Activated naive CD4-positive, alpha-beta T cell treated with anti-CD3 and anti-CD28 coated beads for 36 hours (primary cell): ENCODE measurements at places on chromosomes 6 and 20. TPM values are rescaled to one million over a fixed set of nuclear protein-coding genes. Genes with fewer than 3 reads are reported as not detected.
A peak's percentile ranks its signal among the peaks of the same experiment; 100 is the strongest.

- no peaks in the 10 kb centered on the region for H3K27me3 ChIP-seq
- peak overlapping the region; percentile 65 for H3K27ac ChIP-seq
- DNase-seq: peak; percentile 55
- no peak overlapping the region for H3K4me3 ChIP-seq
Measured at GRCh38 chr6:11824986-11825385, 46.4 kb upstream of the ADTRP start.

GRCh38 chr6:93858213-93858612 is 438.9 kb upstream of the EPHA7 start:
- no peaks in the 10 kb centered on the region for H3K36me3 ChIP-seq
- H3K4me3 ChIP-seq: no peak overlapping the region
- no peak for DNase-seq

DNA sequence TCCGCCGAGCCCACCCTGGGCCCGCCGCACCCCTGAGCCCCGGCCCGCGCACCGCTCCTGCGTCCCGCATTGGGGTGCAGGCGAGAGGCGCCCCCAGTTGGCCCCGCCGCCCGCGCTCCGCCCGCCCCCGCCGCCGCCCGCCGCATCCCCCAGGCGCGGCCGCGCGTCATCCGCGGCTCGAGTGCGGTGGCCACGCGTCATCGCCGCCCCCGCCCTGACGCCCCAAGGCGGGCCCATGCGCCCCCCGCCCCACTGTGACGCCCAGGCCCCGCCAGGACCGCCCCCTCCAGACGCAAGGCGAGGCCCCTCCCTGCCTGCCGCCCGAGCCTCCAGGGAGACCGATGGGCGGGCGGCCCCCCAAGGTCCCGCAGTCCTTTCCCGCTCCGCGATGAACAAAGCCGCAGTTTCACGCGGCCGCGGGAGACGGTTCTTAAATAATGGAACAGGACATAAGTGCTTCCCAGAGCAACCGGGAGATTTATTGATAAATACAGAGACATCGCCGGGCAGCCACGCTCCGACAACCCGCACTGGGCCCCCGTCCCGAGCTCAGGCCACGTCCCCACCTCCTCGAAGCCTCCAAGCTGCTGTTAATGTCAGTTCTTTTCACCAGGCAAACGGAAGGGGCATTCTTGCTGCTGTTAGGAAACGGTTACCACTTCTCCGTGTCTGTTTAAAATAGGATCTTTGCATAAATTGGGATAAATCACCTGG is at the start of gene ANKRD60:
ANKRD60 (minus strand) TSS at position 170 of the 714 bp plus-strand sequence; CDS start at position 170, 0 bp downstream.
- H3K4me1 ChIP-seq: peaks cover 8% of the 10 kb centered on the region
- peaks cover 36% of the 10 kb centered on the region for H3K27me3 ChIP-seq
- peak within 1 kb of the TSS; percentile 62 for H3K4me3 ChIP-seq
- no peak within 1 kb of the TSS for H3K27ac ChIP-seq
- DNase-seq: peak; percentile 47

DNA sequence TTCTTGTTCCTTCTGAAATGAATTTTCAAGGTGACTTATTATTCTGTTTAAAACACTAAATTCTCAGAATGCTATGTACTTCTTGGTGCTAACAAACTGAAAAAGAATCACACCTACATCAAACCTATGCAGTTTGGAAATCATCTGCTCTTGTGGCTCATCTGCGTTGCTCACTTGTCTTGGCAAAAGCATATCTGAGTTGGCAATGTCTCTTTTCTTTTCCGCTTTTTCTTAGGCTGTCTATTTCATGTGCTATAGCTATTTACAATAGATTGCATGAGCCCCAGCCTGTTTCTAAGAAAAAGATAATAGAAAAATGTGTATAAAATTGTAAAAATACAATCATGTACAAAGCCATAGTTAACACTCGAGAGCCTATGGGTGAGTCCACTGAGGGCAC is 348.9 kb upstream of the AGPAT4 start:
- DNase-seq: no peak
- no peaks in the 10 kb centered on the region for H3K4me1 ChIP-seq
- H3K27ac ChIP-seq: no peak overlapping the region
- H3K4me3 ChIP-seq: no peak overlapping the region

DNA sequence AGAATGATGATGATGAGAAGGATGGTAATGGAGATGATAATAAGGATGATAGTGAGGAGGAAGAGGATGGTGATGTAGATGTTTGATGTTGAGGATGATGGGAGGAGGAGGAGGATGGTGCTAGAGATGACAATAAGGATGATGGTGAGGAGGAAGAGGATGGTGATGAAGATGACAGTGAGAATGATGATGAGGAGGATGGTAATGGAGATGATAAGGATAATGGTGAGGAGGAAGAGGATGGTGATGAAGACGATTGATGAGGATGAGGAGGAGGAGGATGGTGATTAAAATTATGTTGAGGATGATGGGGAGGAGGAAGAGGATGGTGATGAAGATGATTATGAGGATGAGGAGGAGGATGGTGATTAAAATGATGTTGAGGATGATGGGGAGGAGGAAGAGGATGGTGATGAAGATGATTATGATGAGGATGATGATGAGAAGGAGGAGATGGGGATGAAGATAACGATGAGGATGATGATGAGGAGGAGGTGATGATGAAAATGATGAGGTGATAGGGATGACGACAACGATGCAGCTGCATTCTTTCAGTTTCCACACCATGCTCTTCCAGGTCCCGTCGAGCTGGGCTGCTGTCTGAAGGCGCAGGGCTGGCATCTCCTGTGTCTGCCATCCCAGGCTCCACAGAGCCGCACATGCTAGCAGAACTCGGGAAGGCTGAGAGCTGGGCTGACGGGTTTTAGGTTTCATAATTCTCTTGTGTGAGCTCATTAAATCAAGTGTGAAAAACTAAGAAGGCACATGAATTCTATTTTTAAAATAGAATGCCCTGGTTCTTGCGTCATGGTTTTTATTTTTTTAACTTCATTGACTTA is 274.9 kb downstream of the SMOC2 start:
- no peaks in the 10 kb centered on the region for H3K36me3 ChIP-seq
- H3K4me1 ChIP-seq: no peaks in the 10 kb centered on the region
- no peak overlapping the region for H3K27ac ChIP-seq

The FILIP1 gene
- total RNA-seq: not detected

The IMPG1 gene
- not detected for total RNA-seq
